Fibroblast of skin of right biceps (primary cell): ENCODE measurements at places on chromosomes 13 and 19.

GRCh38 chr13:113874579-113875428, 10.9 kb upstream of the GAS6 start:
- DNase-seq, result no peak

DNA sequence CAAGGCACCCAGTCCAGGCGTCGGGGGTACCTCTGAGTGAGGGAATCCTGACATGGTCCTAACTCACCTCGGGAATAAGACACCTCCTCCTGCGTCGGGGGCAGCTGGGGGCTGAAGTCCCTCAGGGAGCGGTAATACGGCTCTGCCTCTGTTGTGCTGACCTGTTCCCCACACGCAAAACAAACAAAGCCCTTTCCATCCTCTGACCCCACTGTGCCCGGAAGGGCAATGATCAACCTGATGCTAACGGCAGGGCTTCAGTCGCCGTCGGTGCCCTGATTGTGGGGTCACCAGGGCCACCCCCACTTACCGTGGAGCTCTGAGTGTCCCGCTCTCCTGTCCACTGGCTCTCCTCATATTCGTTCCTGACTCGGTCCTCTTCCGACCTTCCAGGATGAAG, 18.3 kb upstream of the PRODH2 start:
- no peak for DNase-seq

DNA sequence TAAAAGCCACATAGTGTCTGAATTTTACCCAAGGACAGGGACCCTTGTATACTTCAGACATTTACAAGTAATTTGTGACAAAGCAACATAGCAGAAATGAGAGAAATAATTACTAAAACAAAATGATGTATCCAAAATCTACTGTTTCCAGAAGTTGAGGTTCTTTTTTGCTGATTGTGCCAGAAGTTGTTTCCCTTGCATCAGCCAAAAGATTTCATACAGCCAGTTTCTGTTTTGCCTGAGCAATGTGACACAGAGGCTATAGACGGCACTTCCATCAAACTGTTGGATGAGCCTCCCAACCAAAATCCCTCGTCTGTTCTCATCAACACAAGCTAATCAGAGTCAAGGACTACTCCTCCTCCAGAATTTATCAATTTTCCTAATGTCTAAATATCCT, 913.2 kb upstream of the GPC6 start:
- no peak for DNase-seq

DNA sequence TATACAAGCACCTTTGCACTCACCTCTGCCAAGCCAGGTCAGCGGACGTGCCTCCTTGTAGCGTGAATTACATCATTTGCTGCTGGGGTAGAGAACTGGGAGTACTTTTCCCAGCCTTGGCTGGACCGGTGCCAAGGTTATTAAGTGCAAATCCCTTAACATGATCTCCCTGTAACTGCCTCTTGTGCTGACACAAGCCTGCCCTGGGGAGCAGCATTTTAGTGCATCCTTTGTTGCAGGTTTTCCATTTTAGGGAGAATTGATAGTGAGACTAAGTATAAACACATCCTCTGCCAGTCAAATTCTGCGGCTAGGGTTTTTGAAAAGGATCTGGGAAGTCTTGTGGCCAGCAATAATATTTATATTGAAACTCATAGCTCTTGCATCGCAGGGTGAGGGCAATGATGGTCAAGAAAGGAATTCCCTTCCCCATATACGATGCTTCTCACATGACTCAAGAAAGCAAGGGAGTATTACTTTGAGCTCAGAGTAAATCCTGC, 32.7 kb upstream of the DCLK1 start:
- DNase-seq, result peak; percentile 93

DNA sequence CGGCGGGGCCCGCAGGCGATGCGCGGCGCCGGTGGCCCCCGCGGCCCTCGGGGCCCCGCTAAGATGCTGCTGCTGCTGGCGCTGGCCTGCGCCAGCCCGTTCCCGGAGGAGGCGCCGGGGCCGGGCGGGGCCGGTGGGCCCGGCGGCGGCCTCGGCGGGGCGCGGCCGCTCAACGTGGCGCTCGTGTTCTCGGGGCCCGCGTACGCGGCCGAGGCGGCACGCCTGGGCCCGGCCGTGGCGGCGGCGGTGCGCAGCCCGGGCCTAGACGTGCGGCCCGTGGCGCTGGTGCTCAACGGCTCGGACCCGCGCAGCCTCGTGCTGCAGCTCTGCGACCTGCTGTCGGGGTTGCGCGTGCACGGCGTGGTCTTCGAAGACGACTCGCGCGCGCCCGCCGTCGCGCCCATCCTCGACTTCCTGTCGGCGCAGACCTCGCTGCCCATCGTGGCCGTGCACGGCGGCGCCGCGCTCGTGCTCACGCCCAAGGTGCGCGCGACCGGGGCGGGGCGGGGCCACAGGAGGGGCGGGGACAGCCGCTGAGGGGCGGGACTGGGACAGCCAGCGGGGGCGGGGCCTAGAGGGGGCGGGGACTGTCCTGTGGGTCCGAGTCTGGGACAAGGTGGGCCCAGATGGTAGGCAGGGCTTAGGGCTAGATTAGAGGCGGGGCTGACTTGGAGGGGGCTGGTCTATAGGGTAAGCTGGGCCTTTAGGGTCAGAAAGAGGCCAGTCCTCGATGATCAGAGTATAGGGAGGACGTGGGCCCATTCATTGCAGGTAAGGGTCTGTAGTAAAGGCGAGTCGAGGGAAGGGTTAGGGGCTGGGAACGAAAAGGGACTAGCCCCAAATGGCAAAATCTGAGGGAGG, 5.1 kb downstream of the GRIN2D start:
- DNase-seq, result peak; percentile 90

DNA sequence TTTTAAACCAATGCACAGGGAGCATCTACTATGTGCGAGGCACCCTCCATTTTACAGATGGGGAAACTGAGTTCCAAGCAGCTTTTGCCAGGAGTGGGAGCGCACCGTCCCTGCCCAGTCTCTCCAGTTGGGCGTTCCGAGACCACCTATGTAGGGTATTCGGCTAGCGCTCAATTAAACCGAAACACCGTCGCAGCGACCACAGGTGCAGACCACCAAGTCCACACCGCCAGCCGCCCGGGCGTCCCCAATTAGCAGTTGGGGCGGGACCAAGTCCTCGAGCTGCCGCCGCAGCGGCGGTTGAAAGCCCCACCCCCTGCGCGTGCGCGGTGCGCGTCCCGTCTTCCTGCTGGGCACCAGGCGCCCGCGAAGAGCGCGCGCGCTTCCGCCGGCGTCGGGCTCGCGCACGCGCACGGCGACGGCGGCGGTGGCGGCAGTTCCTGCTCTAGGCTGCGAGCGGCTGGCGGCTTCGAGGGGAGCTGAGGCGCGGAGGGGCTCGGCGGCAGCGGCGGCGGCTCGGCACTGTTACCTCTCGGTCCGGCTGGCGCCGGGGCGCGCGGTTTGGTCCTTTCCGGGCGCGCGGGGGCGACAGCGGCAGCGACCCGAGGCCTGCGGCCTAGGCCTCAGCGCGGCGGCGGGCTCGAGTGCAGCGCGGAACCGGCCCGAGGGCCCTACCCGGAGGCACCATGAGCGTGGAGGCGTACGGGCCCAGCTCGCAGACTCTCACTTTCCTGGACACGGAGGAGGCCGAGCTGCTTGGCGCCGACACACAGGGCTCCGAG, at the start of gene UPF1:
Gene UPF1, plus strand, starts transcription at position 436 of the 782 bp plus-strand sequence. Its CDS starts 251 bp downstream, at position 687.
- DNase-seq, result peak; percentile 92

DNA sequence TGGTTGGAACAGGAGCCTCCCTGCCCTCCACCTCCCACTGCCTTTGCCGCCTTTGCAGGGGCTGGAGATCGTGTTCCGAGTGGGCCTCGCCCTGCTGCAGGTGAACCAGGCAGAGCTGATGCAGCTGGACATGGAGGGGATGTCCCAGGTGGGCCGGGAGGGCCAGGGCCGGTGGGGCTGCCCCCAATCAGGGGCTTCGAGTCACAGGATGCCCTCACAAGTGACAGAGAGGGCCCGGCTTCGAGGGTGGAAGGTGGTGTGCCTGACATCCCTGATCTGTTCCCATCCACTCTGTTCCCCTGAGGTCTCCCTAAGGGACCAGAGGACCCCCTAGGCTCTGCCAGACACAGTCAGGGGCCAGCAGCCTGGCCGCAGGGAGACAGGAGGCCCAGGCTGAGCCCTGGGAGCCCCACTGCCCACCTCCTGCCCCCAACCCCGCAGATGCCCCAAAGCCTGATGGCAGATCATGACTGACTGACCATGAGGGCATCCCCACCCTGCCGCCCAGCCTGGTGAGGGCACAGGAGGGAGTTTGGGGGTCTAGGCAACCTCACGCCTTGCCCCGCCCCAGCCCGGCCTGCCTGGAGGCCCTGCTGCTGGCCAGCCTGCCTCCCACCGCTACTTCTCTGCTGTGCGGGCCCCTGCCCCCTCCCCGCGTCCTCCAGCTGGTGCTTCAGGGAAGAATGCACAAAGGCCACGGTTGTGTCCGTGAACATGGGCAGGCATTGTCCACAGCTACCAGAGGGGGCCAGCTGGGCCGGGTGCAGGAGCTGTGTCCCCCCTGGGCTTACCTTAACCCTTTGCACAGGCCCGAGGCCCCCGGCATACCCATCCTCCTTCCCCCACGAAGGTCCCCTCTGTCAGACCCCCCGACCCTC, 21.8 kb downstream of the EVI5L start:
- DNase-seq, result no peak

- DNase-seq, result peak; percentile 47
These were observed 39.9 kb upstream of the CCNE1 start for GRCh38 chr19:29771708-29772414.

- no peak for DNase-seq
These were observed 61.1 kb downstream of the GPC5 start for GRCh38 chr13:91459485-91459884.

- peak; percentile 97 for DNase-seq
These were observed 18.7 kb downstream of the ACTN4 start for GRCh38 chr19:38665950-38666662.

DNA sequence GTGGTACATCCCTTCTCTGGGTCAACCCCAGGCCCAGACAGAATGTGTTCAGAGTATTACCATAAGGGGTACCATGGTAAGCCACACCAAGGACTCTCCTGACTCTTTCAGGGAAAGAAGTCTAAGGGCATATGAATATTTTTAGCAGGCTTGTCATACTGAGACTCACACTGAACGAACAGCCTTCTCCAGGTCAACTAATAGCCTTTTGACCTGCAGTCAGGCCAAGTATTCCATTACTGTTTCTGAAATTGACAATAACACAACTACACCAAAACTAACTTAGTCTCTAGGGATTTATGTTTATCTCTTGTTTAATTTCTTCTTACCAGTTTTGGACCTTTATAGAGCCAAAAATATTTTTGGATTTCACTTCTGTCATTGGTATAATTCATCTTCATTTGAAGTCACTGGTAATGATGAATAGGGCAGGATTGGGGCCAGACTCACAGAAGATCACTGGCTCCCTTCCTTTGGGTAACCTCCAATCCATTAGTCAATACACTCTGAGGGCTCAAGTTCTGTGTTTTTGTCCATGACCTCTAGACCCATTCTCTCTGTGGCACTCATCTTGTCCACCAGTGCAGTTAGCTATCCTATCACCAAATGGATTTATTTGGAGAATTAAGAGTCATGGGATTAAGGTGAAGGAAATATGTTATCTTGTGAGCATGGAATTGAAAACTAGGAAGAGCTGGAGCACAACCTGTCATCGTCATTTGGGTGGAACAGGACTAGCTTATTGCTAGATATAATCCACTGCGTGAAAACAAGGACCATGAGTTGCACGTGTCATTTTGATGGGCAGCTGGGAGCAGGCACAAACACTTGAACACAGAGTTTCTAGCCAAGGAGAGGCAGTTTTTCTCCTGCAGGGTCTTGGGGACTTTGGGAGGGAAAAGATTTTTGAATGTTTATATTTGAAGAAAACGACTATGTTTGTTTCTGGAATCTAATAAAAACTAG, 313.3 kb downstream of the DCLK1 start:
- DNase-seq, result no peak

GRCh38 chr19:14440049-14440448, 6.9 kb downstream of the PKN1 start:
- peak; percentile 33 for DNase-seq

- DNase-seq, result no peak
These were observed 2.0 kb downstream of the PLAUR start for GRCh38 chr19:43667876-43668405.

GRCh38 chr19:22052644-22053013, 345 bp downstream of the ZNF257 start:
- no peak for DNase-seq

DNA sequence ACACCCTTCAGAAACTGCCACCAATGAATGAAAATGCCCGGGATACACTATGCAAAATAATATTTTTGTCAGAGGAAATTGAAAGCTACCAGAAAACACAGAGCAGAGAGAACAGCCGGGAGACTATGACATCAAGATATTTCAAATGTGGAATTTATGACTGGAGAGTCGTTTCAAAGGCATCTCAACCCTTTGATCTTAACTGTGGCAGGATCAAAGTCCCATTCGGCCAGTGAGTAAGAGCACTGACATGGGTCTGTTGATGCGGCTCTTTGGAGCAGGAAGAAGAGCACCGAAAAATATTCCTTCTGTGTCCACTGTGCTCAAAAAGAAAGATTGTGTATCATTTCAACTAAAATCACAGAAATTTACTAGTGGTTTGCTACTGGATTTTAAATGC, 201.9 kb downstream of the RFC3 start:
- DNase-seq, result peak; percentile 46

- no peak for DNase-seq
These were observed 5.6 kb upstream of the ARRDC2 start for GRCh38 chr19:18002347-18002850.

GRCh38 chr13:95833126-95833525, 156.2 kb downstream of the DNAJC3 start:
- DNase-seq, result no peak

DNA sequence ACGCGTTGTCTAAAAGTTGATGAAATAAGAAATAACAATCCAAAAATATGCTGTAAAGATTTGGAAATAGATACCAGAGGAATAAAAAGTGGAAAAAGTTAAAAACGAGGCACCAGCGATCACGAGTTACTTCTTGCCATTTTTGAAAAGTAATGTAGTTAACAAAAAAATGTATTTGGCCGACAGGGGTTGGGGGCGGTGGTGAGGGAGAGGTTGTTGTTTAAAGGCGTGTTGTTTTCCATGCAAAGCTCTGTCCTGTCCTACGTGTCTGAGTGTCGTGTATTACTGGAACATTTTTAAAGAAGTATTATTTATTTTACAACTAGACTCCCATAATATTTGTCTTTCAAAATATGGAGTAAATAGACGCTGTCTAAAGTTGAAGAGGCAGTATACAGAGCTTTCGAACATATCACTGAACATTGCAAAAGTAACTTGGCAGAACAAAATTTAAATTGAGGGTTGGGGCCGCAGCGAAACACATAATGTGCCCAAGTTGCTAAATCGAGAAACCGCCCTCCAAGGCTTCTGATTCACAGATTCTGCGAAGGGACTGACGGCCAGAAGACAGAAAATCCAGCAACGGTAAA, 823 bp downstream of the FBXO17 start:
- peak; percentile 19 for DNase-seq

GRCh38 chr13:49938314-49938713, 2.2 kb upstream of the SPRYD7 start:
- DNase-seq, result no peak

DNA sequence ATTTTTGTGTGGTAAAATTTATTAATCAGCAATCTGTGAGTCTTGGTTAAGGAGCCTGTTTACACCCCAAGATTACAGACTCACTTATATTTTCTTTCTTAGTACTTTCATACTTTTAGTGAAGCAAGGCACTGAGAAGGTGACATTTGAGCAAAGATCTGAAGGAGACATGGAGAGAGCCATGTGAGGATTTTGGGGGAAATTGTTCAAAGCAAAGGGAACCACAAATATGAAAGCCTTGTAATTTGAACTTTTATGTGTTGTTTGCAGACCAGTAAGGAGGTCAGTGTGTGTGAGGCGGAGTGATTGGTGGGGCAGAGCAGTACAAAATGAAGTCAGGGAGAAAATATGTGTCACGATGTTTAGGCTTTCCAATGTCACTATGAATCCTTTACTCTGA, 140.7 kb upstream of the KLF12 start:
- DNase-seq, result peak; percentile 32

- no peak for DNase-seq
These were observed 1140.3 kb upstream of the SLC10A2 start for GRCh38 chr13:104206450-104207044.

GRCh38 chr19:23314505-23315251, 64.5 kb upstream of the ZNF724 start:
- no peak for DNase-seq
